ENCODE measurements at places on chromosomes 1 and 21.
A peak's percentile ranks its signal among the peaks of the same experiment; 100 is the strongest.

- no peak for DNase-seq
Observed at GRCh38 chr1:148363439-148363810, 119.7 kb downstream of the PPIAL4G start.

DNA sequence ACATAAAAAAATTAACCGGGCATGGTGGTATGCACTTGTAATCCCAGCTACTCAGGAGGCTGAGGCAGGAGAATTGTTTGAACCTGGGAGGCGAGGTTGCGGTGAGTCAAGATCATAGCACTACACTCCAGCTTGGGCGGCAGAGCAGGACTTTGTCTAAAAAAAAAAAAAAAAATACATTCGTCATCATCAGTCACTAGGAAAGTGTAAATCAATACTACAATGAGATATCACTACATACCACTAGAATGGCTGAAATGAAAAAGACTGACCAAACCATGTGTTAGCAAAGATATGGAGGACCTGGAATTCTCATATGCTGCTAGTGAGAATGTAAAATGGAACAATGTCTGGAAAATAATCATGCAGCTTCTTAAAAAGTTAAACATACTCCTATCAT, 9.3 kb downstream of the SPATA45 start:
- no peak for DNase-seq

GRCh38 chr1:234212764-234213657, 160.2 kb upstream of the COA6 start:
- peak; percentile 4 for DNase-seq

- DNase-seq = no peak
Observed at GRCh38 chr1:67479146-67479891, 49.1 kb upstream of the SERBP1 start.

- DNase-seq = no peak
Observed at GRCh38 chr1:48789903-48790302, 13.2 kb upstream of the BEND5 start.

DNA sequence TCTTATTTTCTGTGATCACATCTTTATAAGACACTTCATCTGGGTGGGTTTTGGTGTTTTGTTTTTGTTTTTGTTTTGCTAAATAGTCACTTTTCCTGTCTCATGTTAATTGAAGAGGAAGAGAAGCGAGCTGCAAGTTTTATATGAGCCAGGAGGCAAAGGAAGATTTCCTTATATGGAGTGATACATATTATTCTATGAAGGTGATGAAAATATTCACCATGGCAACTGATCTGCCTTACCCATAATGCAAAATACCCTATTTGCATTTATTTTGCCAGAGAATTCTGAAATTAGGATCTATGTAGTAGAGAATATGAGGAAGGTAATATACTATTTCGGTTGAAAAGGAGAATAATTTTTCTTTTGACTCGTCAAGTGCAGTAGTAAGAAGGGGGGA, 13.9 kb downstream of the CXADR start:
- no peak for DNase-seq

- no peak for DNase-seq
Observed at GRCh38 chr1:247056071-247056470, 22.5 kb downstream of the ZNF670 start.

- DNase-seq = no peak
Observed at GRCh38 chr21:45630066-45630694, 13.3 kb upstream of the PCBP3 start.

GRCh38 chr21:45405271-45405818, 380 bp downstream of the COL18A1 start:
- DNase-seq = no peak

DNA sequence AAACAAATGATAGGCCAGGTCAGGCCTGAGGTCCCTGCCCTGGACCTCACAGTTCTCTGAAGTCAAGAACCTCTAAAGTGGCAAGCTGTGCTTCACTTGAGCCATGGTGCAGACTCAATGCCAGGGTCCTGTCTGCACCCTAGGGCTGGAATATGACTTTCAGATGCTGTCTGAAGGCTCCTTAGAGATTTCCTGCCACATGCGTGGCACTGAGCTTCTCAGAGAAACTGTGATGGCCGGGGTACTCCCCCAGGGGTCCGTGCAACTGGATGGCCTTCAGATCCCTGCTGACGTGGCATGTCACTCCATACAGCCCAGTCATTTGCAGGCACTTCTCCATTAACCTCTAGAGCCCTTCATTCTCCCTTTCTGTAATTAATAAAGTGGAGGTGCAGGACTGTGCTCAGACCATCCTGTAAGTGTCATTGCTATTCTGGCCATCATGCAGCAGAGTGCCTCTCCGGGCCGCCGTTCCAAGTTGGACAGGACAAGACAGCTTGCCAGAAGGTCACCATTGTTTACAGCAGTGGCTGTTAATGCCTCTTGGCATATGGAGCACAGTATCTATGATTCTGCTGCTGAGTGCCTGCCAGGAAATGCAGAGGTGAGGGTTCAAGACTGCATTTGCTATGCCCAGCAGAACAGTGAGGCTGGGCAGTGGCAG, 205.1 kb upstream of the COA6 start:
- DNase-seq = no peak

- DNase-seq = peak; percentile 16
Observed at GRCh38 chr1:42913426-42914091, 45.1 kb downstream of the SLC2A1 start.

- DNase-seq = no peak
Observed at GRCh38 chr1:10283318-10283984, 73.1 kb downstream of the KIF1B start.

GRCh38 chr1:157288996-157289395, 150.8 kb upstream of the ETV3 start:
- no peak for DNase-seq

GRCh38 chr1:227915564-227916553, 31.9 kb downstream of the WNT9A start:
- no peak for DNase-seq

GRCh38 chr1:162179121-162179520, 109.6 kb downstream of the NOS1AP start:
- no peak for DNase-seq

DNA sequence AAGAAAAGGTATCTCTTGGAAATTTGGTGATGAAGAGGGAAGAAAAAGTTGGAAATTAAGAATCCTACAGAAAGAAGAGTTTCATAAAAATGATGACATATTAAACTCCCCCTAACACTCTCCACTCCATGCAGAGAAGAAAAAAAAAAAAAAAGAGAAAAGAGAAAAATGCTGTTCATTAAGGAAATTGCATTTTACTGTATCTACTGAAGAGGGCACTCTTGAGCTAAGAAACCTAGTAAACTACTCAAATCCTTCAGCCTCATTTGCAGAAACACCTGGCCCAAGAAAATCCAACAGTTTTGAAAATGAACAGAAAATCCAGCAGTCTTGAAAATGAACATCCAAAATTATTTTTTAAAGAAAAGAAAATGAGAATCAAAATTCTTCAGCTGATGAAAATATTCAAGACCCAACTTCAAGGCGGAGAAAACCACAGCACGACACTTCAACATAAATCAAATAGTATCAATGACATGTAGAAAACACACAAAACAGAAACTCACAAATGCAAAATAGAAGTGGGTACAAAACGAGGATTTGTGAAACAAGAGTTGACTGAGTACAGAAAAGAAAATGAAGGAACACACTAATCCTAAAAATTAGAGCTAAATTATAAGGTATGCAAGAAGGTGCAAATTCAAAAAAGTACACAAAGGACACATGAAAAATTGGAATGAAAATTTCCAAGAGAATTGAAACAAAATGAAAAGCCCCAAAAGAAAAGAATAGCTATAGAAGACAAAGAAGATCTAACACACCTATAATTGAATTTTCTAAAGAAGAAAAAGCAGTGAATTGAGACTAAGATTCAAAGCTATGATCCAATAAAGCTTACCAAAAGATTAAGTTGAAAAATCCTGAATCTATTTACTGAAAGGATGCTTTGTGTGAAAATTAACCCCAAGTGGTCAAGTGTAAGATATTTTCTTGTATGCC, 73.2 kb upstream of the DNAJC6 start:
- DNase-seq = peak; percentile 56

- DNase-seq = no peak
Observed at GRCh38 chr1:165570078-165570477, 26.3 kb downstream of the LRRC52 start.

DNA sequence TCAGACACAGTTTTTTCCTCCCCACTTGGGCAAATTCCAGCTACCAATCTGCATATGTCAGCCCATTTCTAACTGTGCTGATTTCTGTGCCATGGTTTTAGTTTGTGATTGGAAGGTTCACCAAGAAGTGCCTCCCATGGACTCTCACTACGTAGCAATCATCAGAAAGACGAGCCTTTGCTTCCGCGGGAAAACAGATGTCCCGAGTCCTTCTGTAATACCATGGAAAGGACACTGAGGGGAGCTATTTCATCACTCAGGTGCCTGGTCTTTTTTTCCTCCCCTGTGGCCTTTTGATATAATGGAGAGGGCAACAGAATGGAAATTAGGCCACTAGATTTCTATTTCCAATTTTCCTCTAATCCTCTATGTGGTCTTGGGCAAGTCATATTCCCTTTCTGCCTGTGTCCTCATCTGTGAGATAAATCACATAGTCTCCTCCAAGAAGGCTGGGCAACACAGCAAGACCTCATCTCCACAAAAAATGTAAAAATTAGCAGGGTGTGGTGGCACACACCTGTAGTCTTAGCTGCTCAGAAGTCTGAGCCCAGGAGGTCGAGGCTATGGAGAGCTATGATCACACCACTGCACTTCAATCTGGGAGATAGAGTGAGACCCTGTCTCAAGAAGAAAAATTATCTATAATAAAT, 24.8 kb downstream of the LEMD1 start:
- DNase-seq = peak; percentile 86

DNA sequence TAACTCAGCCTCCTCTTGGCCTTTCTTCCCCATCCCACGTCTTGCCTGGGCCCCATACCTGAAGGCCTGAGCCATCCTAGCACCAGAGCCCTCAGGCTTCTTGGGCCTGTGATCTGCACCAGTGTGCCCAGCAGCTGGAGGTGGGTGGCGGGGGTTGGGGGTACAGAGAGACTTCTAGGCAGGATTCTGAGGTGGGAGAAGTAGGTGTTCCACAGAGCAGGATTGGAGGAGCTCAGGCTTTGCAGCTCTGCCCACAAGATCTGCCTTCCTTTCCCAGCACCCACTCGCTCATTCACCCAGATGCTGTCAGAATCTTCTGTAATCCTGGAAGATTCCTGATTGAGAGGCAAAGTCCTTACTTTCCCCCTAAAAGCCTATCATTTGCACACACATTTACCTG, 10.0 kb upstream of the GJB5 start:
- no peak for DNase-seq

DNA sequence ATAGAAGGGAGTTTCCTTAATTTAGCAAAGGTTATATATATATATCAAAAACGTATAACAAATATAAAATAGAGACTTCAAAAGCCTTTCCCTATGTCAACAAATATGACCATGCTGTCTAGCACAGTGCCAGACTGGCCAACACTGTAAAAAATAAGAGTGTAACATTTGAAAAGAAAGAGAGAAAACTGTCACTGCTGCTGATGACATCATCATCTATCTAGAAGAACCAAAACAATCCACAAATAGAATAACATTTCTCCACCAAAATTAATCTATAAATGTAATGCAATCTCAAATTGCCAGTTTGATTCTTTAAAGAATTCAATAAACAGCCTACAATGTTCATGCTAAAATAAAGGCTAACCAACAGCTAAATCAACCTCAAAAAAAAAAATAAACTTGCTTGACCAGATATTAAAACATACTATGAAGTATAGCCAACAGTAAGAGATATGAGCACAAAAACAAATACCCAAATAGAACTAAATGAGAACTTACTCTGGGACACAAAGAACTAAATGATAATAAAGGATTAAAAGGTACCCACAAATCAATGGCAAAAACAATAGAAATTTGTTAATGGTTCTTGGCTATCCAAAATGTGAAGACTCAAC, 50.2 kb downstream of the ENAH start:
- DNase-seq = no peak

DNA sequence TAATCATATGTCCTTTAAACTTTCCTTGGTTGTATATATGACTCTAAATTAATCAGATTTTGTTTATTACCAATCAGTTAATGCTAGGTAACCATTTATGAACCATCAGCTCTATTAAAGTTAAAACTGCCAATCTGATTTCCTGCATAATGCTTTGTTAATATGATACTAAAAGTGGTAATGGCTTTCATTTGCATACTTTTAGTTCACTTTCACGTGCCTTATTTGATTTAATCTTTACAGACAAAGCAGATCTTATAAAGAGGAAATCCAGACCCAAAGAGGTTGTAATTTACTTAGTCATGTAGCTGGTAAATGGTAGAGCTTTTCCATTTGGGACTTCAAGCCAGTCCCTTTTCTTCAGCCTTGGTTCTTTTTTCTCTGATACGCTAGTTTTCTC, 61.3 kb downstream of the CLIC4 start:
- no peak for DNase-seq

GRCh38 chr1:160177231-160177630, 13.1 kb upstream of the CASQ1 start:
- no peak for DNase-seq

GRCh38 chr1:199756066-199756465, 271.4 kb upstream of the NR5A2 start:
- no peak for DNase-seq

DNA sequence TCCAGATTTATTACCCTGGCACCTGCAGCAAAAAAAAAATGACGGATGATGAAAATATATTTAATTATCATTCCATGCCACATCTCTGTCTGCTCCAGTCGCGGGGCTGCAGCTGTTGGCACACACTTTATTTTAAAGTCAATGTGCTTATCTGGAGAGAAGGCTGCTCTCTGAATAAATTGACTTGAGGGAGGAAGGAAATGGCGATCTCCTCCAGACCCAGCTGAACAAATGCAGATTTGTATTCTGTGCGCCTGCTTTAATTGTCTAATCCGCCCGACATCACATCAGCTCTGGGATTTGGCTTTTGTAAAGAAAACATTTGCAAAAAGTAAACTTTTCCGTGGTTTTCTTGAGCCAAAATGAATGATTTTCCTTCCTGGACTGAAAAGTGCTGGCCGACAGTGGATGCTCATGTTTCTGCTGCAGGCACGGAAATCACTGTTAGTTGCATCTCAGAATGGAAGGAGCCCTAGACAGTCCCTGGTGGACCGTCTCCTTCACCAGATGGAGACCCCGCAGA, 150.2 kb downstream of the CAMTA1 start:
- DNase-seq = no peak

DNA sequence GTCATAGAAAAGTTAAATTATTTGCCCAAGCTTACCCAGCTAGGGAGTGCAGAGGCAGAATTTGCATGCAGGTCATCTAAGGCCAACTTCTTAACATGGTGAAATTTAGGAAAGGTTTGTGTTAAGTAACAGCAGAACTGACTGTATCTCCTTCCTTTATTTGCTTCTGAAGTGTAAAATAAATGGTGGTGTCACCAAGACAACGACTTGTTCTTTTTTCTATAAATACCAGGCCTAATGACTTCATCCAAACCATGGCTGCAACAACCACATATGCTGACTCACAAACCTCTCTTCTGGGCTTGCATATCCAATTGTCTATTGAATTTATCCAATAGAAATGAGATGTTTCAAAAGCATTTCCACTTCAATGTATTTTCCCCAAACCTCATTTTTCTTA, 19.1 kb downstream of the COL24A1 start:
- DNase-seq = no peak

DNA sequence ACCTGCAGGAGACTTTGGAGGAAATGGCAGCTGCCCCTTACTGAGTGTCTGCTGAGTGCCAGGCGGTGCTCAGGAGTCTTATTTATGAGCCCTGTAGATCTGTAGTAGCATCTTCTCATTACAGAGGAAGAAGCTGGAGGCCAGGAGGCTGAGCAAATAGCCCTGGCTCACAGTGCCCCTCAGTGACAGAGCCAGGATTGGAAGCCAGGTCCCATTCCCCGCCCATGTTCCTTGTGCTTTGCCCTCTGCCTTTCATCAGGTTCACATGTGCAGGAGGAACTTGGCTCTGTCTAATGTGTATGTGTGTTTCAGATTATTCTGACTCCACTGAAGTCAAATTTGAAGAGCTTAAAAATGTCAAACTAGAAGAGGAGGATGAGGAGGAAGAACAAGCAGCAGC, 21.2 kb downstream of the KDM4A start:
- no peak for DNase-seq

Data from NCI-H187 treated with DMSO at 0.1 percent for 48 hours (cell line).